ENCODE measurements at places on chromosomes 7 and 10.

- DNase-seq, result no peak
These were observed 11.2 kb upstream of the PRTFDC1 start for GRCh38 chr10:24963521-24964041.

DNA sequence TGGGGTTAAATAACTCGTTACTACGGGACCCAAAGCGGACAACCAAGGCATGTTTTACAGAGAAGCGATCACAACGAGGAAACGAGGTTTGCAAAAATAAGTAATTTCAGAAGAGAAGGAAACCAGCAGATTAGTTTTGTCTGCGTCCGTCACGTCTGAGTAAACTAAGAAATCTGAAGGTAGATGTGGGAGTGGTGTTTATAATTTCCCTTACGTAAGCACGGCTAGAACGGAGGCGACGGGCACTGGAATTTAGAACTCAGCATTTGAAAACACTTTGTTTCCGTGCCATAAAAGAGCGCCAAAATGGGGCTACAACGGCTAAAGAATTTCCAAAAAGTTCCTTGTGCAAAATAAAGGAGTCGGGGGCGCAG lies 718 bp upstream of the UMAD1 start:
- peak; percentile 30 for DNase-seq

DNA sequence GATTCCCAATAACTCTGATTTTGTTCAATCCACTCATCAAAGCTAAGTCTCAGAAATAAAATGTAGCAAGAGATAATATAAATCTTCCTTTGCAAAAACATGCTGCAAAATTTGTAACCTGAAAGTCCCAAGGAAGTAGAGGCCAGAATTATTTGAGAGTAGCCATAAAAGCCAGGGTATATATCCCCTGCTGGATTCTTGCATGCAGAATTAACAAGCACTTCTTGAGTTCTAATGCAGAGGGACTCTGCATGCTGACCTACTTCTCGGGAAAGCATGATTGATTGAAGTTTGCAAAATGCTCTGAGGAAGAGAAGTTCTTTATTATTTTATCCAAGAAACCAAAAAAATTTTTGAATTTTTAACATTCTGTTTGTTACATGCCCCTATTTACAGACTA lies 121.6 kb downstream of the THSD7A start:
- DNase-seq, result no peak

- no peak for DNase-seq
These were observed 755.4 kb downstream of the KCNMA1 start for GRCh38 chr10:76882245-76882644.

GRCh38 chr7:126658684-126659083 lies 594.1 kb downstream of the GRM8 start:
- DNase-seq, result no peak

DNA sequence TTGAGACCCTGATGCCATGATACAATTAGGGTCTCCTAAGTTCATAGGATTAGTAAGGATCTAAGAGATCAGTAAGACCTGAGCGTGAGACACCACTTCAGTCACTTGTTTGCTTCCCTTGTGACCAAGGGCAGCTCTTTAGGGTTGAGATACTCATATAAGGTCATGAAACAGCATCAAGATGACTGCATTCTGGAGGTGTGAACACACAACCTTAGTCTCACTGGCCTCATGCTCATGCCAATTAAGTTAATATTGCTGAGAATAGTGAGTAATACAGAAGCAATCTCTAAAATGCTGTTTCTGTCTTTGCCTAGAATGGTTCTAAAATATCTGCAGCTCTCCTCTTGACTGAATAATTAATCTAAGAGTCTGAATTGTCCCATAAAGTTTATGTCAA lies 39.6 kb upstream of the KLHL7 start:
- DNase-seq, result no peak

GRCh38 chr7:89232-90019 lies 102.9 kb upstream of the FAM20C start:
- DNase-seq, result no peak

DNA sequence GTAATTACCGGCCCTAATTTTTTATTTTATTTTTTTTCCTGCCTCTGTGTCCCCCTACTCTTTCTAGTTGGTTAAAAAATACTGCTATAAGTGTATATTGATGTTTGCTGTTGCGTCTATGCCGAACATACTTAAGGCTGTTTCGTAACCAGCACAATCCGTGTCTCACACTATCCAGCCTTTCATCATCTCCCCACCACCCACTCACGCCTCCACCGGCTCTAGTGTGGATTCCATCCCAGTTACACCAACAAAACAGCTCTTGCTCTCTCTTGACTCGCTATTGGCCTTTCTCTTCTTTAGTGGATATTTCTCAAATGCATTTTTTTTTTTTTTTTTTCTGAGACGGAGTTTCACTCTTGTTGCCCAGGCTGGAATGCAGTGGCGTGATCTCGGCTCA lies 70.1 kb upstream of the CAMK1D start:
- DNase-seq, result no peak

- no peak for DNase-seq
These were observed 9.6 kb downstream of the GRID1 start for GRCh38 chr10:86357041-86357440.

DNA sequence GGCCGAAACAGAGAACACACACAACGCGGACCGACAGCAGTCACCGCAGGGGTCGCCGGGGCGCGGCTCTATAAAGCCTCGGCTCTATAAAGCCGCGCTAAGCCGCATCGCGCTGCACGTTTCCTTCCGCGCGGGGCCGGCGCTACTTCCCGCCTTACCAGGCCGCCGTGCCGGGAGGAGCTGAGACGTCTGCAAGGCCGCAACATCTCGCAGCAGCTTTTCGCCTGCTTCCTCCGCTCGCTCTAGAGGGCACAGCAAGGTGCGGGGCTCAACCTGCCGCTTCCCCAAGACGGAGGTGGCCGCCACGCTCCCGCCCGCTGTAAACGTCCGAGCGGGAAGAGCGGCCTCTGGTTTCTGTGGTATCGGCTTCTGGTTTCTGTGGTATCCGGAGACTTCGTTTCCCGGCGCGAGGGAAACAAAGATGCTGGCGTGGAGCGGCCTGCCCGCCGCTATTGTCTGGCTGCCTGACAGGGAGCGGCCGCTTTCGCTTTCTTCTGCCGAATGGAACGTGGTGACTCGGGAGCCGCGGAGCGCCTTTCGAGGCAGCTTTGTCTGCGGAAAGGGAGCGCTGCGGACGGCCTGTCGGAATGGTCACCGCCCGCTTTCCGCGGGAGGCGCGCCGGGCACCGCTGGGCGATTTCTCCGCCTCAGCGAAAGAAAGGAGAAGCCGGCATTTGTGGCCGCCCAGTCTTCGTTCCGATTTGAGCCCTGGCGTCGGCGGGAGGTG lies 91.8 kb downstream of the SPAG6 start:
- DNase-seq, result peak; percentile 77

GRCh38 chr10:15426115-15426514 lies 55.0 kb upstream of the FAM171A1 start:
- no peak for DNase-seq

DNA sequence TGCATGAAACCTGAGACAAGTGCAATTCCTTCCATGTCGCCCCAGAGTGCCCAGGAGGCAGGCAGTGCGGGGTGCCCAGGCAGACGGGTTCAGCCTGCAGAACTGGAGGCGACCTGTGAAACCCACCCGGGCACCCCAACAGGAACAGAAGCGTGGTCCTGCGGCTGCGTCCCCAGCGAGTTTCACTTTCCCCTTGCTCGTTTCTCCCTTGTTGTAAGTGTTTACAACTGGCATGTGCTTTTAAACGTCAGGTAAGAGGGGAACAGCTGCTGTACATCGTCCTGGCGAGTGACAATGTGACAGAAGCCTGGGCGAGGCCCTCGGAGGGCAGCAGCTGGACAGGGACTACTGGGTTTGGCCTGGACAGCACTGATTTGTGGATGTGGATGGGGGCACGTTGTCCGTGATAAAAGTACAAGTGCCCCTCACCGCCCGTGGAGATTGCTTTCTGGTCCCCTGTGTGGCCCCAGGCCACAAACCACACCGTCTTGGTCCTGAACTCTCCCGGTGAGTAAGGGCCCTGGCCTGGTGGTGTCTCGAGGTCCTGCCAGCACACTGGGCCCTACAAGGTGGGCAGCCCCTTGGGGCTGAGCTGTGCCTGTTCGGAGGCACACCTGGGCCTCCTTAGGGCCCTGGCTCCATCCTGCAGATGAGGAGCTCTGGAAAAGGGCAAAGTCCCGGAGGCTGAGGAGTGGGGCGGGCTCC lies 4.0 kb downstream of the VENTX start:
- no peak for DNase-seq

GRCh38 chr10:73808021-73808815 lies 3.2 kb downstream of the NDST2 start:
- no peak for DNase-seq

DNA sequence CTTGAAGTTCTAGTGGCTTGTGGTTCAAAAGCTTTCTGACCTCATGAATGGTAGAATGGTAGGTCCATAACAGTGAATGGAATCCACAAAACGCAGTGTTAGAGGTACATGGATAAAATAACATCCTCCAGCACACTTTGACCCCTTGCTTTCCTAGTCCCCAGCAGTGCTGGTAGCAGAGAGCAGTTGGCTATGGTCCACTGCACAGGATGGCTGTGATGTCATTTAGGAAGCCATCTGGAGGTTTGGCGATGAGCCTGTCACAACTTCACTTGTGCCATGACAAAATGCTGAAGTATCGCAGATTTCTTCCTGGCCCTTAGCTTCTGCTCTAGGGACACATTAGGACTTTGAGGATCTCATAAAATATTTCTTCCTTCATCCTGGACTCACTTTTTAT lies 300.0 kb upstream of the FZD8 start:
- DNase-seq, result no peak

DNA sequence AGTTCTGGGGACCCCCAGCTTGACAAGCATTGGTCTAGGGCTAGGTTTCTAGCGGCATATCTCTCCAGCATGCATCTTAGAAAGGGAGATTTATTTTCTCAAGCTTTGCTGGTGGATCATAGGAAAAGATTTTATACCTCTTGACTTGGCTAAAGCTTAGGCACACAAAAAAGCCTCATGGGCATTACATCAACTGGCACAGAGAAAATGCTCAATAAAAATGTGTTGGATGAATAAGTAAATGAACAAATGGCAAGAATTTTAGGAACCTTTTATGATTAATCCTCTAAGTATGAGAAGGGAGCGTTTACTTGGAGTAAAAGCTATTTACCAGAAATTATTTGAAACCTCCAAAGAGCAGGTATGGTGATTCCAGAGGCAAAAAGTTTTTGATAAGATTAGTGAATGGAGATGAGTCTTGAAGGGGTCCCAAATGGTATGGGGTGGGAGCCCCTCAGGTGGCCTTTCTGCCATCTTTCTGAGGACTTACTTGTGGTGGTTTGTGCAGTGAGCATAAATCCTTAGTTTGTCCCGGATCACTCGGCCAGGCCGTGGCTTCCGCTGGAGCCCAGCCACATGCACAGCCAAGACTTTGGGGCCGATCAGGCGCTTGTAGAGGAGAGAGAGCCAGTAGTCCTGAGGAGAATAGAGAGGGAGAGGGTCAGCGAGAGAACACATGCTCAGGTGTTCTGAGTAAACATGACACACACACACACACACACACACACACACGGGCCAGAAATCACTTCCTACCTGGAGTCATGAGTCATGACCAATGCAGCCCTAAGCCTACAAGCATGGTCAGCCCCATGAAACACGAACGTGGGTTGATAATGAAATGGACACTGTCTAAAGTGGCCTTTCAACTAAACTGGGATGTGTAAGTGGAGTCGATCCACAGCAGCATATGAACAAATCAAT lies 43.1 kb upstream of the HPS1 start:
- no peak for DNase-seq

DNA sequence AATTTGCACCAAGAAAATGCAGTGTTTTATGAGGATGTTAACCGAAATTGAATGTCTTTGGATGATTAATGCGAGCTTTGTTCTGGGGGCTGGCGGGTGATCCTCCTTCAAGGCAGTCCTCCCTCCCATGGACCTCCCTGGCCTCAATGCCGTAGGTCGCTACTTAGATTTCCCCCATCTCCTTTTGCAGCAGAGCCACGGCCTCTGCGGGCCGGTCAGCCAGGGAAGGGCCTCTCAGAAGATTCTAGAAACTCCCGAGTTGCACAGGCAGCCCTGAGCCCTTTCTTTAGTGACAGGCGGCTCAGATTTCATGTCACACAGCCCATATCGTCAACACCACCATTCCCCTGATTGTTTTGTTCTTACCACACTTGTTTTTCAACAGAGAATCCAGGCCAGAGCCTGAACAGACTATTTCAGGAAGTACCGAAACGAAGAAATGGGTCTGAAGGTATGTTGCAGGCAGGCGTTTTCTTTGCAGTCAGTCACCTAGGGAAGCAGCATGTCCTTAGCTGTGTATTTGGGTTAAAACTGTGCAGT lies 88.2 kb upstream of the SH2B2 start:
- no peak for DNase-seq

DNA sequence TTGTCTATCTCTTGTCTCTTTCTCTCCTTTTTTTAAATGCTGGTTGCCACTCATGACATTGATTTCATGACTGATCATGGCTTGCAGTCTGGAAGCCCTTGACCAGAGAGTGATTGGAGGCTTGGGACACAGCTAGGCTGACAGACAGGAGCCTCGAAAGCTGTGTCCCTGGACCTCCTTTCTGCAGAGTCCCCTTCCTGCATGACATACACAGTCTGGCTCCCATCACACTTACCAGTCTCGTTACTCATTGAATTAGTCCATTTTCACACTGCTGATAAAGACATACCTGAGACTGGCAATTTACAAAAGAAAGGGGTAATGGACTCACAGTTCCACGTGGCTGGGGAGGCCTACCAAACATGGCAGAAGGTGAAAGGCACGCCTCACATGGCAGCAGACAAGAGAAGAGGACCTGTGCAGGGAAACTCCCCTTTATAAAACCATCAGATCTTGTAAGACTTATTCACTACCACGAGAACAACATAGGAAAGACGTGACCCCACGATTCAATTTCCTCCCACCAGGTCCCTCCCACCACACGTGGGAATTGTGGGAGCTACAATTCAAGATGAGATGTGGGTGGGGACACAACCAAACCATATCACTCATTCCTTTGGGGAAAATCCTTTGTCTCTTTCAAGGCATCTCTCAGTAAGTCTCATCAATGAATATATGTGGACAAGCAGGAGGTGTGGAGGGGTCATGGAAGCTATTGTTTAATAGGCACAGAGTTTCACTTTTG lies 102.3 kb downstream of the TBXAS1 start:
- no peak for DNase-seq

DNA sequence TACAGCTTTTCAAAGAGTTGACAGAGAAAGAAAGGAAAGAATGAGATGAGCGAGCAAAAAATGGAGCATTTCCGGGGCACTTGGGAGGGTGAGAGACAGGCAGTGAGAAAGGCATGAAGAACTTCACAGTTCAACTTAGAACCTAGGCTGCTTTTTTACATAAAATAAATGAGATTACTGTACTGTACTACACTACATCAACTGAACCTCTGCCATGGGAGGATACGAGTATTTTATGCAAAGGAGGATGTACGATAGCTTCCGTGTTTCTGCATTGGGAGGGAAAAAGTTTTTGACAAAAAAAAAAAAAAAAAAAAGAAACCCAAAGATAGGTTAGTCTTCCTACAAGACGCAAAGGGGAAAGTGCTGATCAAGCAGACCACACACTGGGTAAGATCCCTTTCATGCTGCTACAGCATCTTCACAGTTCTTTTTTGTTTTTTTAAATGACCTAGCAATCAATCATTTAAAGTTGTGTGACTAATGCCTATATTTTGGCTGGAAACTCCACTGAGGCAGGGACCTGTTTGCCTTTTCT lies 88.0 kb downstream of the RAPGEF5 start:
- no peak for DNase-seq
